ENCODE measurements at places on chromosomes 5 and 9. TPM values are rescaled to one million over a fixed set of nuclear protein-coding genes. Genes with fewer than 3 reads are reported as not detected.

MCTP1 gene
- 0.62 TPM for polyA plus RNA-seq

EFCAB9 gene
- 0.10 TPM for polyA plus RNA-seq

SAPCD2 gene
- polyA plus RNA-seq, result 6.0 TPM

C5orf47 gene
- not detected for polyA plus RNA-seq

FAM81B gene
- 0.21 TPM for polyA plus RNA-seq

BASP1 gene
- 107 TPM for polyA plus RNA-seq

OTULIN gene
- 10.4 TPM for polyA plus RNA-seq

C5orf22 gene
- 14.7 TPM for polyA plus RNA-seq

PAIP2 gene
- polyA plus RNA-seq, result 73.2 TPM

ZNF454 gene
- 0.15 TPM for polyA plus RNA-seq

GDA gene
- polyA plus RNA-seq, result not detected

OR1J2 gene
- polyA plus RNA-seq, result not detected

FAM221B gene
- not detected for polyA plus RNA-seq

FBLL1 gene
- 4.4 TPM for polyA plus RNA-seq

CARTPT gene
- polyA plus RNA-seq, result not detected

DNA sequence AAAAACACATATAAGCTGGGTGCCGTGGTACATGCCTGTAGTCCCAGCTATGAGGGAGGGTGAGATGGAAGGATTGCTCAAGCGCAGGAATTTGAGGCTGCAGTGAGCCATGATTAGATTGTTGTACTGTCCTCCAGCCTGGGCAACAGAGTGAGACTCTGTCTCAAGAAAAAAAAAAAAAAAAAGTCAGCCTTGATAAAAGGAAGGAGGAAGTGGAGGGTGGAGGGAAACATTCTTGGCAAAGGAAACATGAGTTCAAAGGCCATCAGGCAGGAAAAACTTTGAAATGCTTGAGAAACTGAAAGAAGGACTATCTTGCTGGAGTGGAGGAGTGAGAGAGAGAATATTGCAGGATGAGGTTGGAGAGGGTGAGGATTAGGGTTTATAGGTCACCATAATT, 18.3 kb upstream of the ANKHD1 start:
- no peak for DNase-seq

DNA sequence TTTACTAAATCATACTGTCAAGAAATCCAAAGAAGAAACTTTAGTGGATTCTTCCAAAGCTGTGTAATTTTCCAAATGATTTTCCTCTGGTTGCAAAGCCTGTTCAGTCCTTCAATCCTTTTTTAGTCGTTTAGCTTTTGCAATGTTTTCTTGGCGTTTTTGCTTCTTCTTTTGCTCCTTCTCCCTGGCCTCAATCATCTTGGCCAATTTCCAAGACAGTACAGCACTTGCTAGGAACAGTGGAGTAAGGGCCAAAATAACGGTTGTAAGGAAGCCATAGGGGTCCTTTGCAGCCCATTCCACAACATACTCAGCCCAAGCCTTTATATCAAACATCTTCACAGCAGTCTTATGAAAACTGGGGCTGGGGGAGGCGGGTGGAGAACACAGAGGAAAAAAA, 2.4 kb downstream of the SMIM15 start:
- no peak for DNase-seq

GRCh38 chr9:92634712-92635605, 35.0 kb downstream of the IPPK start:
- DNase-seq, result peak; percentile 92

GRCh38 chr9:131732636-131733289, 7.1 kb downstream of the RAPGEF1 start:
- DNase-seq, result no peak

DNA sequence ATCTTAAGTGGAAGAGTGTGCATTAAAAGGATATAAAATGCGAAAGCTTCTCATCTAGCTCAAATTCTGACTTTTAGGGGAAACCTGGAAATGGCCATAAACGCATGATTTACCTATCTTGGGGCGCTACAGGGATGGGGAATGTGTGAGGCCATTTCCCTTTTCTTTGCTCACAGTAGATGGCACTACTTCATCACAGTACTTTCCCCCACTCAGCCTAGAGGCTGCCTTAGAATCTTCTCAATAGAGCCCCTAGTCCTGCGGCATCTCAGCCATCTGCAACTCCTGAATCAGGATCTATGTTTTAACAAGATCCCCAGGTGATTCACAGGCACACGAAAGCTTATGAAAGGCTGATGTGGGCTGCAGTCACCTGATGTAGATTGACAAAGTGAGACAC, 110.8 kb downstream of the LHFPL2 start:
- DNase-seq, result peak; percentile 58

- DNase-seq, result no peak
These were observed 4.8 kb upstream of the DOLPP1 start for GRCh38 chr9:129075996-129076639.

- no peak for DNase-seq
These were observed 39.6 kb upstream of the CEP78 start for GRCh38 chr9:78196258-78196657.

- peak; percentile 27 for DNase-seq
These were observed 129.4 kb downstream of the EDIL3 start for GRCh38 chr5:84255315-84255714.

DNA sequence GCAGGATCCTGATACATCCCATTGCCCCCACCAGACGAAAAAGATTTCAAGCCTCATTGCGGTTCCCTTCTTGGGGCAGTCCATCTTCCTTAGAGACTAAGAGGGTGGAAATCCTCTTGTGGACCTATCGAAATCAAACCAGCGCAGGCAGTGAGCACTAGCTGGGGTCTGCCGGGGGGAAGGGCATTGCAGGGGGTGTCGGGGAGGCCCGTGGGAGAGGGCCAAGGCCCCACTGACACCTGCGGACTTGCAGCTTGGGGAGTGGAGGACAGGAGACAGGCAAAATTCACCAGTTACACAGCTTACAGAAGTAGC, 522 bp downstream of the BTNL9 start:
- no peak for DNase-seq

GRCh38 chr5:14204785-14205321, 61.7 kb downstream of the TRIO start:
- DNase-seq, result no peak

DNA sequence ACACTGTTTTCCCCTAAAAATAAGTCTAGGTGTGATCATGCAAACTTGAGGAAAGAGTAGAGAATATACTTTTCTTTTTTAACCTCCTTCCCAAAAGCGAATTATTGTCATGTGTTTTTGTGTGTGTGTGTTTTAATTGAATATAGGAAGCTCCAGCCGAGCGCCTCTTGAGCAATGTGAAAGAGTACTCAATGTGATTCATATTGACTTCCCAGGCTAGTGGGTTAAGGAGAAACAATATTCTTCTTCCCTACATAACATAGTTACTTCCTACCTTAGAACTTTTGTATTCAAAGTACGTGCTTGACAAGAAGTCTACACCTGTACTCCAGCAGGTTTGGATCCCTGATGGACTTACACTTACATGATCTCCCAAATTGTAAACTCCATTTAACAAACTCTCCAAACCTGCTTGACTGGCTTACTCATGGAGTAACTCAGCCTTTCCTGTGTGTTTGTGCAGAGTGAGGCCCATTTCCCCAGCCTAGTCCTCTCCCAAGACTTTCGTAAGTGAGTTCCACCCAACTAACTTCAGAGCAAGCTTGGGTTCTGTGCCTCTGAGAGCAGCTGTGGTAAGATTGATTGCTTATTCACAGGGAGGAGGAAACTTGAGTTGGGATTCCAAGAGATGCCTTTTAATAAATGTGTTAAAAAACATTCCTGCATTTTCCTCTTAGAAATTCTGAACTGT, 9.3 kb downstream of the SLC28A3 start:
- no peak for DNase-seq

- DNase-seq, result no peak
These were observed 290.2 kb upstream of the MAP3K1 start for GRCh38 chr5:56525113-56525512.

GRCh38 chr5:168104811-168105481, 186.5 kb upstream of the WWC1 start:
- no peak for DNase-seq

- no peak for DNase-seq
These were observed 1.5 kb upstream of the TIFAB start for GRCh38 chr5:135453613-135454012.

DNA sequence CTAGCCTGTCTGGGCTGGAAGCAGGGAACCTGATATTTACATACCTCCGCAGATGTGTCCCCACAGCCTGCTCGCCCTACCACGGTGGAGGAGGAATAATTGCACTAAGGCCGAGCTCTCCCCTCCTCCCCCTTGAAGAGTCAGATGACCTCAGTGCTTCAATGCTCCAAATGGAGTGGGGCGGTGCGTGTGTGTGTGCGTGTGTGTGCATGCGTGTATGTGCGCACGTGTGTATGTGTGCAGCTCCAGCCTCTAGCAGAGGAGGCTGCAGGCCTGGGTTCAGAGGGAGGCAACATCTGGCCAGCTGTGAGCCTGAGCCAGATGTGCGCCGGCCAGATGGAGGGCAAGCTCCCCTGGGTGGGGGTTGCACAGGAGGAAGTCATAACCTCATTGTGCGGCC, 90.5 kb downstream of the NRG2 start:
- DNase-seq, result no peak

DNA sequence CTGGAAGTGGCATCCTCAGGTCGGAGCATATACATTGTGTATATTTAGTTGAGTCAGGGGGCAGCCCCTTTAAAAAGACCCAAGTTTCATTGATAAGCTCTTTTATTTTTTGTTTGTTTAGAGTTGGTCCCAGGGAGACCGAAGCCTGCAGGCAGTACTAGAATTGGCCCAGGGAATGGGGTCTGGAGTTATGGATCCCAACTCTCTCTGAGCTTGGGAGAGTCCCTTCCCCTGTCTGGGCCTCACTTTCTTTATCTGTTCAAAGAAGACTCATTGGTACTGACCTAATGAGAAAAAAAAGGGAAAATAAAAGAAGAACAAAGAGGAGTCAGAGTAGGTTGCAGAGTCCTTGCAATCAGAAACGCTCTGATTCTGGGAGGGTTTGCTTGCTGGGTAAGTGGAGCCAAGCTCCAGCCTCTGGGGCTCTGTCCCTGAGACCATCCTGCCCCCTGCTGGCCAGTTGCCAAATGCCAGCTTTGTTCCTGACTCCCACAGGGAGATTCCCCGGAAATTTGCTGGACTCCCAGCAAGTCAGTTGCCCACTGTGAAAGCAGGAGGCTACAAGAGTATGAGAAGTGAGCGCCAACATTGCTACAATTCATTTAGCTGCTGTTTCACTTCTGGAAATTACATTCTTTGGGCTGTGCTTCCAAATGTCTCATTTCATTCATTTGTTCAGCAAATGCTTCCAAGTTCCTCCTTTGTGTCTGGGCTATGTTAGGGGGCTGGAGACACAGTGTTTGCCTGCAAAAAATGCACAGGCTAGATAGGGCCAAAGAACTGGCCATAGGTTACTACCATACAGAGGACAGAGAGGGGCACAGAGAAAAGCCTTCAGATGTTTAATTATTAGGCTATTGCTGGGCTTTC, 156.2 kb downstream of the MELK start:
- peak; percentile 83 for DNase-seq

- no peak for DNase-seq
These were observed 174.4 kb downstream of the EBF1 start for GRCh38 chr5:158925314-158925713.

DNA sequence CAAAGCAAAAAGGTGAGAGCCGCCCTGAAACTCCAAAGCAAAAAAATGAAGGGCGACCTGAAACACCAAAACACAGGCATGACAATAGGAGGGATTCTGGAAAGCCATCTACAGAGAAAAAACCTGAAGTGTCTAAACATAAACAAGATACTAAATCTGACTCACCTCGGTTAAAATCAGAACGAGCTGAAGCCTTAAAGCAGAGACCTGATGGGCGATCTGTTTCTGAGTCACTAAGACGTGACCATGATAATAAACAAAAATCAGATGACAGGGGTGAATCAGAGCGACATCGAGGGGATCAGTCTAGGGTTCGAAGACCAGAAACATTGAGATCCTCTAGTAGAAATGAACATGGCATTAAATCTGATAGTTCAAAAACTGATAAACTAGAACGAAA, 108.8 kb downstream of the NIPBL start:
- no peak for DNase-seq

DNA sequence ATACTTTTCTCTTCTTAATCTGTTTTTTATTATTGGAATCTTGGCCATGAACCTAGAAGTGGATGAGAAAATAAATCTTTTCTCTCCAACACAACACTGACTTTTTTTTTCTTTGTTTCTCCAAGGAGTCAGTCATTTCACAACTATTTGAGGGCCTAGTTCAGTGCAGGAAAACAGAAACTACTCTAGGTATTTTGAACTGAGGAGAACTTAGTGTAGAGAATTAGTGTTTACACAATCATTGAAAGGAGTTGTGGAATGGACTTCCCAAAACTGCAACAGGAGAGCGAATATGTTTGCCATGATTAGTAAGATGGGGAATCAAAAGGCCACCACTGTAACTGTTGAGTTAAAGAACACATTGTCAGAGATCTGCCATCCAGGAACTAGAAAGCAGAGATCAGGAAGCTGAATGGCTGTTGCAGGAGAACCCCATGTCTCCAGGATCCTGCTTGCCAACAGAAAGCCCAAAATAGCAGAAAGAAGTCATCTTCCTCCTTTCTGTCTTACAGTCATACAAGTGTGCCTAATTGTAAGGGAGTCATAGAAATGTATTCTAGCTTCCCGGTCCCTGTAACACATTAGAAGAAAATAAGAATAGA, 20.3 kb upstream of the PCDH1 start:
- DNase-seq, result no peak

GRCh38 chr5:178801021-178801420, 58.7 kb upstream of the ZNF354B start:
- DNase-seq, result no peak

DNA sequence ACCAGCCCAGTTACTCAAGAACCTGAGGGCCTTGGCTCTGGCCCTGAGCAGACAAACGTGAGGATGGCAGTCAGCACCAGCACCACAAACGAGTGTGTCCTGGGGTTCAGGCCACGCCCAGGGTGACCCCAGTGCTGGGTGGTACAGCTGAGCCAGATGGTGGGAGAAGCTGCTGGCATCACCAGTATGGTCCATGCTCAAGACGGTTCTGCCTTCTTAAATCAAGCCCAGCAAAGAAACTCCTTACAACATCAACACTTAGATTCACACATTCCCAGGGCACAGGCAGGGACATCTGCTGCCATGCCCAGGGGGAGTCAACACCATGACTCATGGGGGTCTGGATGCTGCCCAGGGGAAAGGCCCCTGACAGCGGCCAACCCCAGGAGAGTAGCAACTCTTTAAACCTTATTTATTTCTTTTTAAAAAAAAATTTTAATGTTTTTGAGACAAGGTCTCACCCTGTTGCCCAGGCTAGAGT, 31.3 kb downstream of the IPPK start:
- DNase-seq, result no peak

- DNase-seq, result no peak
These were observed 270.3 kb upstream of the MAP3K1 start for GRCh38 chr5:56545016-56545415.
